Activated CD4-positive, alpha-beta T cell treated with anti-CD3 and anti-CD28 coated beads, Interleukin-2, amount 10 ng/mL, durations not matched to agents 7 days and 5 days (primary cell): ENCODE measurements at places on chromosomes 6 and 20.

GRCh38 chr6:170421921-170422320 is 115.4 kb downstream of the FAM120B start:
- DNase-seq = no peak

DNA sequence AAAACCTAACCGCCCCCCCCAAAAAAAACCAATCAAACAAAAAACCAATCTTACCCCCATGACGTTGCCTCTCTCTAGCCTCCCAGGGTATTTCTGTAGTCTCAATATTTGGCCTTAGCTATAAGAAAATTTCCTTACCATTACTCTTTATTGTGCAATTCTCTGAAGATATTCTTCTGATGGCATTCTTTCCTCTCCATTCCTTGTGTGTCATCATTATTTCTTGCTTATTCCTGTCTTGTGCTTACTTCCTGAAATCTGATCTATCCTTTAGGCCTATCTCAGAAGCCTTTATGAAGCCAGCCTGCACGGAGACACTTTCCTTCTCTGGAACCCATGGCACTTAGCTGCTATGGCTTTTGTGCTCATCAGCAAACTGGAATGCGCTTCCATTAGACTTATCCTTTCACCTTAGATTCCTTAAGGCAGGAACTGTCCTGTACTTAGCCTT is 65.9 kb upstream of the DDR1 start:
- DNase-seq = no peak

DNA sequence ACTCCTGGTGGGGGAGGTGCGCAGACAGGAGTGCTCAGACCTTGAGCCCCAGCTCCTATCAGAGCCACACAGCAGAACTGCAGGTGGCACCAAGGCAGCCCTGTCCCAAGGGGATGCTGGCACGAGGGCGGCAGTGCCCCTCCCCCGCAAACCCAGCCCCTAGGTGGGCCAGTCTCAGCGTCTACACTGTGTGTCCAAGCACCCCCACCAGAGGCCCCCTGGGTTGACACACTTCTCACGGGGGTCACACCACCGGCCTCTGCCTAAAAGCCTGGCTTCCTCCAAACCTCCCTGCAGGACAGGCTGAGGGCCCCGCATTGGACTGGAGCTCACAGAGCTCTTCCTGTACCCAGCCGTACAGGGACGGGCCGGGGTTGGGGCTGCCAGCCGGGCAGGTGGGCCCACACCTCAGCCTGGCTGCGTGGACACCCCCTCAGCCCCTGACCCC is 8.1 kb downstream of the SLC2A4RG start:
- no peak for DNase-seq

DNA sequence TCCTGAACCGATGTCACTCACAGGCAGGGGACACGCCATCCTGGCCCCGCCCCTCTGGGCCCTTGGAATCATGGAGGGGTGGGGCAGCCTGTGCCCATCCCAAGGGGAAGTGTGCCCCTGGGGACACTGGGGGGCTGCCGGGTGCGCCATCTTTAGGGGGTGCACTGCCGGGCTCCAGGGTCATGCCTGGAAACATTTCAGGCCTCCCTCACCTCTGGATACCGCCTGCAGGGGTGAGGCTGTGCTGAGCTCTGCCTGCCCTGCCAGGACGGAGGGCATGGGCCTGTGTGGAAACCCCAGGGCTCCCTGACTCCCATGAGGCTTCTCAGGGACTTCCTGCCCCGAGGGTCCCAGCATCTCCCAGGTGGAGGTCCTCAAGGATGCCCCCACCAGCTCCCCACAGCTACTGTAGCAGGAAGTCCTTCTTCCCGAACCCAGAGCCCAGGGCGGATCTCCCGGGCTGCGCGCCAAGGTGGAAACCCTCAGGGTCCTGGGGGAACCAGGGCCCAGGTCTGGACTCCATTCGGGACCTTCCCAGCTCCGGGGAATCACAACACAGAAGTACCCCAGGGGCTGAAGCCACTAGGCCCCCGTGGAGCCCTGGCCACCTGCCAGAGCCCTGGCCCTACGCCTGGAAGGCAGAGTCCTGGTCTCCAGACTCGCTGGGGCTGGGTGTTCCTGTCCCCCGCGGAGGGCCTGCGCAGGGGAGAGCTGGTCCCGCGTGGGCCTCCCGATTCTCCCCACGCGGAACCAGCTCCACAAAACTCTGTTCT is 15.6 kb downstream of the CHRNA4 start:
- no peak for DNase-seq

DNA sequence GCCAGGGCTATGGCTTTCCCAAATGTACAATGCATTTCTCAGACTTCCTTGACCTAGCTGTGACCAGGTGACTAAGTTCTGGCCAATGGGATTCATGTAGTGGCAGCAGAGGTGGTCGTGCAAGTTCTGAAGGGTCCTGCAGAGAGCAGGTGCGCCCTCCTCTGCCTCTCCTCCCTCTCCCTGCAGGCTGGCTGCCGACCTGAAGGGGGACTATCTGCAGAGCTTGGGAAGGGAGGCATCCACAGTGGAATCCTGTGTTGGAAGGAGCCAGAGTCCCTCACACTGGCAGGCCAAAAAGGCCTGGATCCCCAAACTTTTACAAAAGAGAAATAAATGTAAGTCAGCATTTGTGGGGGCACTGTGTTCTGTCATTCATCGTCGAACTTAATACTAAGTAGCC is 66.6 kb downstream of the CDH26 start:
- no peak for DNase-seq

DNA sequence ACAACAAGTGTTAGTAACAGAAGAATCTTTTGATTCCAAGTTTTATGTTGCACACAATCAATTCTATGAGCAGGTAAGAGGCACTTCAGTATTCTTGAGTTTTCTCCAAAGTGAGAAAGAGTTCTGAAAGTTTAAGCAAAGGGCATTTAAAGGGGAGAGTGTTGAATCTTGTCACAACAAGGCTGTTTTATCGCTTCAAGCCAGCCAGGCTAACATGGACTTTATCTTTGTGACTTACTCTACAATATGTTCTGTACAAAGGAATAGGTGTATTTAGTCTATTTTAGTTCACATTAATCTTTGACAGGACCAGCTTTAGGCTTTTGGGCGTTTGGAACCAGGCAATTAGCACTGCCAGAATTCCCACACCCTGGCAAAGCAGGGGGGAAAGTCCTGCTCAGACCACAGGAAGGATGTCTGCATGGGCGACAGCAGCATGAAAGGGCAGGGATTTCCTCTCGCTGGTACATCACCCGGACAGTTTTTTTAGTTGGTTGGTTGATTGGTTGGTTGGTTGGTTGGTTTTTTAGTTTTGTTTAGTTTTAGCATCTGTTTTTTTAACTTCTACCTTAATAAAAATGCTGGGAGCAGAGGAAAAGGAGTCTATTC is 395.4 kb upstream of the SOX4 start:
- DNase-seq = no peak

DNA sequence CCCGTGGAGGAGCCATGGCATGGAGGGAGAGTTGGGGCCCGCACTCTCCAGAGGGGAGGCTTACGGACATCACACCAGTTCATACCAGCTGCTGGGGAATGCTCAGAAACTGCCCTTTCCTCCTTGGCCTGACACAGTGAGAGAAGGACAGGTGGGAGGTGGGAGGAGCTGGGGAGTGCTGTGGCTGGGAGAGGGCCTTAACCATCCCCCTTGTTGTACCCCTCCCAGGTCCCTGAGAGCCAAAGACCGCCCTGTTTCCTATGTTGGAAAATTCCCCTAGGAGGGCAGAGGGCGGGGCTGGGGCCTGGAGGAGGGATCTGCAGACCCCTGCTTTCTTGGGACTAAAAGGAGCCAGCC is 24.1 kb downstream of the FOXP4 start:
- no peak for DNase-seq

DNA sequence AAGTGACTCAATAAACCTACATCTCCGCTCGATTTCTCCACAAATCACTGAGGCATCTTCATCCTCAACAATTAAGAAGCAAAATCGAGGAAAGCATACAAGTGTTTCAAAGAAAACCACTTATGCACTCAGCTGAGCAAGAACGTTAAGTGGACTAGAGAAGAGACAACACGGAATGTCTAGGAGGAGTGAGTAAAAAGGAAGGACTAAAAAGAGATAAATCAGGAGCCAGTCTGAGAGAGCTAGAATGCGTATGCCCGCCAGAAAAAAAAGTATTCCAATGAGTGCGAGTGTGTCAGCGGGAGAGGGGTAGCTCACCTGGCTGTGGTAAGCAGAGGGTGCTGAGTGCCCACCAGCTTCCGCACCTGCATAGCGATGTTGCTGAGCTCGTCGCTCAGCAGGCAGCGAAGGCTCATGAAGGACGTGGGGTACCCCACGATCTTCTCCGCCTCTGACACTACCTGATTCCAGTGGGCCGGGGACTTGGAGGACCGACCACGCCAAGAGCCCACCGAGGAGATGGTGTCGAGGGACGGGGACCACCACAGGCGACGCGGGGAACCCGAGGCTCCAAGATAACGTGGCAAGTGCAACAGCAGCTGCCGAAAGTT is 587 bp downstream of the PDSS2 start:
- no peak for DNase-seq

DNA sequence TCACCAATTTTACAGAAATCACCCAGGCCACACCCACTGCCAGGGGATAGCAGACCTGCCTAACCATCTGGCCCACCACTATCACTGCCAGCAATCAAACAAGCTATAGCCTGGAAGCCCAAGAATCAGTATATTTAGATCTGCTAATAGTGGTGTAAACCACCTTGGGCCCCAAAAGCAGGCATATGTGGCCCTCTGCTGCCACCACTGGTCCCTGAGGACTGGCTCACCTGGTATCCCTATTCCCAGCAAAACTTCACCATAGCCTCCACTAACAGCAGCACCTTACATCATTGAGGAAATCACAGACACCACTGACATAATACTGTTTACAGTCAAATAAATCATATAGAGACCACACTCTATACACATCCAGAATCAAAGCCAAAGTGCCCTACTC is 880.4 kb upstream of the MAN1A1 start:
- no peak for DNase-seq

DNA sequence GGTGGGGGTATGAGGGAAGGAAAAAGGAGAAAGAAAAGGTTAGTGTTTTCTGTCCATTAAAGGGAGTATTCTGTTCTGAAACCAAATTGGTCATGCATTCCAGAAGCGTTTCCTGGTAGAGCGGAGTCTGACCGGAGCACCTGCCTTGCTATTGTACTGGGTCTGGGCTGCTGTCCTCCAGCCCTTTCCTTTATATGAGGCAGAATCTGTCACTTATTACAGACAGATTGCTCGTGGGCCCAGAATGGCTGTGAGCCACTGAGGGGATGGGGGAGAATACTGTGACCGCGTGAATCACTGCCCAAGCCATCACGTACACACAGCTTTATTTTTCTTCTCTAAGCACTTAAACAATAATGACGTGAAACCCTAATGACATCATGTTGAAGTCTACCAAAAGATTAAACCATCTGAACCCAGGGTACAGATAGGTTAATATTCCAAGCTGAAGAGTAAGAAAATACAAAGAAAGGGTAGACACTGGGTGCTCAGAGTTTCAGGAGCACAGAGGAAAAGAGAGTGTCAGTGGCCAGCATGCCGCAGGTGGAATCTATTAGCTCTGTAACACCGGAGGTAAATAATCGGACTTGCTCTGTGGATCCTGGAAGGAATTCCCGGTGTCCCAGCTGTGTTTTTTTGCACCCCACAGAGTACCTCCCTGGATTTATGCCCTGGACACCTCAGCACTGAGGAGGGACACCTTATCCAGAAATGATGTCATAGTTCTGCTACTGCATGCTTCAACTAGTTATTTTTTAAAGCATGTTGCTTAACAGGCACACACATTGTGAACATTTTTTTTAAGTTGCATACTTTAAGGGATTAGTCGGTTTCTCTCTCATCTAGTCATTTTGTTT is 573.3 kb downstream of the PKHD1 start:
- no peak for DNase-seq

DNA sequence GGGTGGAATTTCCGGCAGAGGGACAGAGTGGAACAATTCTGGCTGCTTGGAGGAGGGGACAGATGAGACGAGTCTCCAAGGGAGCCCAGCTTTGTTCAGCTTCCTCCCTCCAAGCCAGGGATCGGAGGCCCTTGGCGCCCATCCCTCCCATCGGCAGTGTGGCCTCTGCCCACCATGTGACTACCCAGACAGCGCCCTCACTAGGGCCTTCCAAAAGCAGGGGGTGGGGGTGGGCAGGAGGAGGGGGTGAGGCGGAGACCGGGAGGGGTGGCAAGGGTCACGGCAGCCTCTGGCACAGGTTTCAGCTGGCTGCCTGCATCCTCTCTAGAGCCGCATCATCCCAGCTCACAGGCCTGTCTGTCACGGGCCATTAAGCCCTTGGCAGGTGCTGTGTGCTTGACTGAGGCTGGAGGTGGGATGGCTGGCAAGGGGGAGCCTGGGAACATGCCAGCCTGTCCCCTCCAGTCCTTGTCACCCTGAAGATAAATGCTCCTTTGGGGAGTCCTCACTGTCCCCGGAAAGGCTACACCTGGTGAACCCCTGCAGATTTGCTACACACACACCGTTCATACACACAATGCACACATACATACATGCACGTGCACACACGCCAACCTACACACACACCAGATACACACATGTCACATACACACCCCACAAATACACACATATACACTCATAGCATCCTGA is 6.2 kb upstream of the FGD2 start:
- no peak for DNase-seq

GRCh38 chr20:58760856-58761255 is 68.3 kb downstream of the NPEPL1 start:
- no peak for DNase-seq

DNA sequence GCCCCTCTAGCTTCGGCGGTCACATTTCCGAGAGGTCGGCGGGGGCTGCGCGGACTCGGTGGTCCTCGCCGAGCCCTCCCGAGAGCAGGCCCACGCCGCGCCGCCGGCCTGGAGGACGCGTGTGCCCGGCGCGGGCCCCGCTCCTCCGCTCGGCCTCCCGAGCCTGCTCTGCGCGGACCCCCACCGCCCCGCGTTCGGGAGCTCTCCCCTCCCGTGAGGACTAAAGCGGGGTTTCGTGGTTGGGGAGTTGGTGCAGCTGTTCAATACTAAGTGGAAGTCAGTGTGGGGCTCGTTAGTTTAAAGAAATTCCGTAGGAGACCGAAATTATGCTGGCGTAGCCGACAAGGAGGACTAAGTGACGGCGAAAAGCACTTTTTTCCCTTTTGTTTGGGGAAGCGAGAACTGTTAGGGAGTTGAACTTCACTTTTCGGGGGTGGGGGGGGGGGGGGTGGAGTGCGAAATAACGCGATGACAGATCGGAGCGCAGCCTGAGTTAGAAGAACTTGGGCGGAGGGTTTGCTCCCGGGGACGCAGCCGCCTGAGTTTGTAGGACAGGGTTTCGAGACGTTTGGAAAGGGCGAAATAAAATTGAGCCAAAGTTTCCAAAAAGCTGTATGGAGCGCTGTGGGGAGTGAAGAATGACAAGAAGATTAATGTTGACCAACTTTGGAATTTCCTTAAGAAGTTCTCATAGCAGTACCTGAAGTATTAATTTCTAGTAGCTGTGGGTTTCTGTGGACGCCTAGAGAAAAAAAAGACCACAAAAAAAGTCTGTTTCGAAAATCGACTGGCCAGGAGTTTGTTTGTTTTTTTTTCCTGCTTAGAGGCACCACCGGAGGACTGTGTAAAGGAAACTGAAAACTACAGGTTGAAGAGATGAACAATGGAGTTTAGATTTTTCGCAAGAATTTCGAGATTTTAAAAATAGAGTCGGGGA is 1.4 kb downstream of the QKI start:
- peak; percentile 46 for DNase-seq

DNA sequence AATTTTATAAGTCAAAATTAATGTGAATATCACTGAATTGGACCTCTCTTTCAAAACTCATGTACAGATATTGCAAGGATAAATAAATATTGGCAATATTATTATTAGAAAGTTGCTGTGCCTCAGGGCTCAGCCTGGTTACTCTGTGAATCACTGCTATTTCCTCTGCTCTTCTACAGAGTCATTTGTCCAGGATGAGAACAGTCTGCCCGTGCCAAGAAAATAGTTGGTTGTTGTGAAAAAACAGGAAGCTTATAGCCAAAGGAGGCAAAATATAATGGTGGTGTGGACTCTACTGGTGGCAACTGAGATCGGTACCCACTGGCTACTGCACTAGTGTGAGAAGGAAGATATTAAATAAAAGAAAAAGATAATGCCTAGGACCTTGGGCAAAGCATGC is 93.6 kb downstream of the RIMS1 start:
- no peak for DNase-seq
